ENCODE measurements at places on chromosomes 3 and 15. TPM values are rescaled to one million over a fixed set of nuclear protein-coding genes. Genes with fewer than 3 reads are reported as not detected.

The PARP15 gene
- not detected for total RNA-seq

The BTLA gene
- 0.08 TPM for total RNA-seq

The ALPK3 gene
- 30.0 TPM for total RNA-seq

The DGKG gene
- 46.3 TPM for total RNA-seq

The C3orf20 gene
- total RNA-seq = not detected

The WWTR1 gene
- 239 TPM for total RNA-seq

The SLCO2A1 gene
- total RNA-seq = 7.8 TPM

The LDHAL6B gene
- not detected for total RNA-seq

GRCh38 chr3:31908391-31909097, 72.5 kb downstream of the OSBPL10 start:
- no peaks in the 10 kb centered on the region for H3K36me3 ChIP-seq
- H3K4me3 ChIP-seq = no peak overlapping the region
- H3K4me1 ChIP-seq = no peaks in the 10 kb centered on the region
- H3K27me3 ChIP-seq = no peaks in the 10 kb centered on the region
- H3K27ac ChIP-seq = no peak overlapping the region

GRCh38 chr15:51932161-51932560, 39.4 kb downstream of the LEO1 start:
- H3K36me3 ChIP-seq = no peaks in the 10 kb centered on the region
- no peak overlapping the region for H3K4me3 ChIP-seq
- ATAC-seq = no peak
- H3K27me3 ChIP-seq = no peaks in the 10 kb centered on the region

DNA sequence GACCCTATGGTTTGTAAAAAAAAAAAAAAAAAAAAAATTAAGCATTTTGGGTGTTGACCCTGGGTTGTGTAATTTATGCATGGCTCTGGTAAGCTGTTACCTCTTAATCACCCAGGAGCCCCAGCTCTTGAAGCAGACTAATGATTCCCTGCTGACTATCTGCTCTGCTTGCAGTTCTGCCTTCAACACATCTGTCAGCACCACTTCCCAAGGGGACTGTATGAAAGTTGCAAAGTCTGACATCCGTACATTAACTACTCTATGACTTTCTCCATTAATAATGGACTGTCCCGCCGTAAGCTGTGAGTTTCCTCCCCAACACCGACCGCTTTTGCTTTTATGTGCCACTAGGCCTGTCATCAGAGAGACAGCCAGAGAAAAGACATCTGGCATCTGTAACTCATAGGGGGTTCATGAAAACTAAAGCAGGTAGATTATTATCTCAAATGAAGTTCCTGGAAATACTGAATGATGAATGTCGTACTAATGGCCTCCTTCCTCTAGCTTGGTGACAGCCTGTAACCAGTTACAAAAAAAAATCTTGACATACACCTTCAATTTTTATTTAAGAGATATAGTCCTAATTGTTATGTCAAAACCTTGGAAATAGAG, 271.5 kb downstream of the IL5RA start:
- H3K4me3 ChIP-seq = no peak overlapping the region
- H3K27me3 ChIP-seq = no peaks in the 10 kb centered on the region
- H3K36me3 ChIP-seq = no peaks in the 10 kb centered on the region
- H3K4me1 ChIP-seq = no peaks in the 10 kb centered on the region
- no peak overlapping the region for H3K27ac ChIP-seq

DNA sequence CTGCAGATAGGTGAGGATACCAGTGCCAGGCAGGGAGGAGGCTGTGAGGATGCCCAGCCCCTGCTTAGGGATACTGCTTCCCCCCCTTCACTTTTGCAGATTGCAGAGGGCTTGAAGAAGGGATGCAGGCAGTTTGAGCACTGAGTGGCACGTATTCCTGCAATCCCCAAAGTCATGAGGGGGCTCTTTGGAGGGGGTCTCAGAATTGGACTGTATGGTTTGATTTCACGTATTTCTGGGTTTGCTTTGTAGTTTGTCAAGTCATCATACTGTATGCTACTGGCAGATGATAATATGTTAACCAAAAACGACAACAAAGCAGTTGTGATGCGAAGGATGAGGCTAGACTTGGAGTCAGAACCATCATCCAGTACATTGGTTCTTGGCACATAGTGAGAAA, 28.1 kb downstream of the CHST14 start:
- peaks cover 6% of the 10 kb centered on the region for H3K27me3 ChIP-seq
- no peaks in the 10 kb centered on the region for H3K4me1 ChIP-seq
- no peak overlapping the region for H3K27ac ChIP-seq
- no peaks in the 10 kb centered on the region for H3K36me3 ChIP-seq
- ATAC-seq = no peak

- H3K36me3 ChIP-seq = peaks cover 5% of the 10 kb centered on the region
- H3K4me3 ChIP-seq = no peak overlapping the region
- no peak for ATAC-seq
- H3K27ac ChIP-seq = no peak overlapping the region
- no peaks in the 10 kb centered on the region for H3K27me3 ChIP-seq
Observed at GRCh38 chr3:194449913-194450312, 36.9 kb downstream of the ATP13A3 start.

- no peak overlapping the region for H3K27ac ChIP-seq
- no peak overlapping the region for H3K4me3 ChIP-seq
- no peaks in the 10 kb centered on the region for H3K27me3 ChIP-seq
- no peak for ATAC-seq
Observed at GRCh38 chr15:40407330-40407990, 1.9 kb downstream of the IVD start.

- H3K27me3 ChIP-seq = no peaks in the 10 kb centered on the region
- no peaks in the 10 kb centered on the region for H3K36me3 ChIP-seq
- ATAC-seq = peak; percentile 51
- H3K27ac ChIP-seq = peak overlapping the region; percentile 29
Observed at GRCh38 chr15:89051875-89052274, 36.4 kb upstream of the ABHD2 start.

DNA sequence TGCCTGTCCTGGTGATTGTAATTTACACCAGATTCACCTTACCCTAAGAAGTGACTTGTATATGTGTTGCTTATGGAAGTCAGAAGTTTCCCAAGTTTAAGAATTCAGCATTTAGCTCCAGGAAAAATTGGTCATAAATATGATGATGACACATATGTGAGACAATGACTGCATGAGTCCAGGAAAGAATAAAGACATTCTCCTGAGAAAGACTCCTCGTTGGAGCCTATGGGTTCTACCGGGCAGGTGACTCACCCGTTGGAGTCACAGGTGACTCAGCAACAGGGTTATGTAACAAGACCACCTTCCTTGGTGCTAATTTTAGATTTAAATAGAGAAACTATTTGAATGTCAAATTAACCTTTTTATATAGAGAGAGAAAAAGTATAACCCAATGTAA, 662.4 kb downstream of the FHIT start:
- no peak overlapping the region for H3K27ac ChIP-seq
- peaks cover 4% of the 10 kb centered on the region for H3K4me1 ChIP-seq
- H3K36me3 ChIP-seq = no peaks in the 10 kb centered on the region
- H3K4me3 ChIP-seq = no peak overlapping the region
- no peaks in the 10 kb centered on the region for H3K27me3 ChIP-seq
- no peak for ATAC-seq

DNA sequence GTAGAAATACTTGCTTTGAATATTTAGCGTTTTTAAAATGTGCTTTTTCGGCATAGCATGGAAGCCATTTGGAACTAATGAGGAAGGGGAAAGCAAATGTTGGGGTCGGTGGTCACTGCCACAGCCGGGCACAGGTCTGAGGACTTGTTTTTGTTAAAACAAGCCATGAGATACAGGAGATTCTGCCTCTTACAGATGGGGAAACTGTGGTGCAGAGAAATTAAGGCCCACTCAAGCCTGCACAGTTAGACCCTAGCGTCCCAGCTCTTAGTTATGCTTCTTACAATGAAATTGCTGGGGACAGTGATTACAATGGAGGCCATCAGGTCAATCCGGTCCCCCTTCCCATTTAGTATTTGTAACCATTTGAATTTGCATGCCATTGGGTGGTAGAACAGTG, 2.5 kb upstream of the GPR171 start:
- no peak for ATAC-seq

Data from gastroesophageal sphincter (tissue), 4 donors.